ENCODE measurements at places on chromosomes 2 and 18. TPM values are rescaled to one million over a fixed set of nuclear protein-coding genes. Genes with fewer than 3 reads are reported as not detected.

Gene MYO7B
- polyA plus RNA-seq = 0.17 TPM

Gene DNAH6
- polyA plus RNA-seq = not detected

Gene POTEI
- 0.10 TPM for polyA plus RNA-seq

Gene SP100
- 33.7 TPM for polyA plus RNA-seq

Gene ZNF521
- 111 TPM for polyA plus RNA-seq

Gene DLGAP1
- not detected for polyA plus RNA-seq

Gene PSMD14
- 36.4 TPM for polyA plus RNA-seq

Gene CXXC1
- 128 TPM for polyA plus RNA-seq

Gene LPIN2
- 14.7 TPM for polyA plus RNA-seq

Gene ANKRD62
- polyA plus RNA-seq = not detected

Gene IL1F10
- polyA plus RNA-seq = not detected

Gene ATL2
- polyA plus RNA-seq = 14.9 TPM

Gene ZFAND2B
- polyA plus RNA-seq = 52.0 TPM

DNA sequence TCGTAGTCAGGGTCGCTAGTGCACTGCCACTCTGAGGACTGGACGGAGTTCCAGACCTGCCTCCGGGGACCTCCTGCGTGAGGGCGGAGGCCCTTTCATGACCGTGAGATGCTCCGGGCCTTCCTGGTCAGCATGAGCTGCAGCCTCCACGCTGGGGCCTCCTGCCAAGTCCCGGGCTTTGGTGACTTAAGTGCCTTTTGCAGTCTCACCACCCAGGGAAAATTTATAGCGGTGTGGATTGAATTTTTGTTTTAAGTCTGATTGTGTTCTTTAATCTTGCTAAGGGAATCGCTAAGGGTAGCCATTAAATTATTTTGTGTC is 33.6 kb downstream of the CHRNA1 start:
- DNase-seq = no peak

DNA sequence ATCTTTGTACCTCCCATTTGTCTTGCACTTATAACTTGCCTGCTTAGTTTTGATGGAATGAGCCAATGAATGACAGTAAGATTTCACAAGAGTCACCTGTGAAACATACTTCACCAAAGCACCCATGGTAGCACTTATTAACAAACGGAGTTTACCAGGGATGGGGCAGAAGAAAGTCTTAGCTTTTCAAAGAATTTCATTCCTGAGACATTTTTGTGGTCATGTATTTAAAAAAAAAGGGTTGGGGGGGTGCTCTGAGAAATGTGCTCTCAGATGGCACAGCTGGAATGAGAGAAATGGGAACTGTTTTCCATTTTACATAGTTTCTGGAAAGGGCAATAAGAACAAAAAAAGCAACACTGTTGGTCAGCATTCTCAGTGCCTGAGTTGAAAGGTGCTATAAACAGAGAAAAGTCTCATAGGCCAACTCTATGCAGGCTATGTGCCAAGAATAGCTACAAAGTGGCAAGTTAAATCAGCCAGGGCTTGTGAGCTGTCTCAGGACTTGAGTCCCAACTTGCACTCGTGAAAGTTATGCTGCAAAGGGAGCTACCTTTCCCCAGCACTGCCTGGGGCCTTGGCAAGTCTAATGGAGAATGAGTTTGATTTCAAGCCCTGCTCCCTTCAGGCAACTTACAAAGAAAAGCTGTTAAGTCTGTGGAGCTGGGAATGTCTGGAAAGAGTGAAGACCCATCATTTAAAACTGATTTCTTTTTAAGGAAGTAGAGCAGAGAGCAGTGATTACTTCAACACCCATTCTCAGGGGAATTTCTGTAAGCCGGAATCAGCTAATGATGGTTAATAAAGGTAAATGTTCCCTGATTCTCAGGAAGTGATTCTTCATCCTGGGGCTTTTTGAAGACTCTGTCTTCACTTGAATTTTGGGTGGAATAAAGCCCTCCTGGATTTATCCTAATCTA is 170.6 kb downstream of the SLC8A1 start:
- DNase-seq = peak; percentile 11

- DNase-seq = no peak
Observed at GRCh38 chr2:100419915-100420314, 2.4 kb upstream of the CHST10 start.

DNA sequence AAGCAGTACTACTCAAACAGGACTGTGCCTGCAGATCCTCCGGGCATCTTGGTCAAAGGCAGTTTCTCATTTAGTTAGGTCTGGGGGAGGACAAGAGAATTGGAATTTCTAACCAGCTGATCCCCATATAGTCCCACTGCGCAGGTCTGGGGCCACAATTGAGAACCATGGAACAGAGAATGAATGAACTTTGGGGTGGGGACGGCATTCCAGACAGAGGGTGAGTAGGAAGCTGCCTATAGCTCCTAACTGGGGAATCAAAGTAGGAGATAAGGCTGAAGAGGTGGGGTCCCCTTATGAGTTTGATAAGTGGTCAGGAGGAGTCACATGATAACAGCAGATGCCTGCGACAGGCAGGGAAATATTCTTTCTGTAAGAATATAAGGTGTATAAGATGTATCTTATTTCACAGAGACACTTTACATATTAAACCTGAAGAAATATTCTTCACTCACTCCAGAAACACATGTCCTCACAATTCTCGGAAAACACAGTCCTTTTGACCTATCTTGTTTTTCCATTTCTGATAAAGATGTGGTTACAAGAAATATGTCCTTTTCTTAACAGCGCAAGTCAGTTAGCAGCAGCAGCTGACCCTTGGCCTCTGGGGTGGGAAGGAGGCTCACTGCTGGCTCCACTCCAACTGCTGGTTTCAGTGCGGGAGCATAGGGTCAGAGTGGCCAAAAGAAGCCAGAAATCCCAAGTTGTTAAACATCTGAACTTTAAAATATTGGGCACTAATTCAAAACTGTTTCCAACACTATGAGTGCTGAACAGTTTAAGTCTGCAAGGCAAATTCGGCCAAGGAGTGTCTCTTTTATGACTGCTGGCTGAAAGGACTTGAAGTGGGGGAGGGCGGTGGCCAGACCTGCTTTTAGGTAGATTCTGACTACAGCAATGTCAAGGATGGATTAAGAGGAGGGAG is 12.6 kb upstream of the TMEM214 start:
- peak; percentile 39 for DNase-seq

DNA sequence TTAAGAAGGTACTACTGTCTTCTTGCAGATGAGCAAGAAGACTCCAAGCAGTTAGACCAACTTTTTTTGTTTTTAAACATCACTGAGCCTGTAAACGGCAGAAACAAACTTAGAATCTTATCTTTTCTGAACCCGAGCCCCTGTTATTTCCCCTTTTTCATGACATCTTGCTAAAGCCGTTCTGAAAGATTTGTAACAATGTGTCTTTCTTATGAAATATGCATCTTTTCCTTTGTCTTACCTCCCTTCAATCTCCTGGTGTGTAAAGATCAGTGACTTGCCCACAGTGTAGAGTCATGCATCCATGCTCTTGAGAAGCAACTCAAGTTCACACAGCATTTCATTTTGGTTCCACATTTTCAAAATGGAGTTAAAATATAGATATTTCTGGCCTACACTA is 288.8 kb upstream of the CELF4 start:
- no peak for DNase-seq

- DNase-seq = no peak
Observed at GRCh38 chr2:146701183-146701582, 1143.6 kb upstream of the ACVR2A start.

- DNase-seq = no peak
Observed at GRCh38 chr2:24276349-24276899, 83.9 kb downstream of the ITSN2 start.

- no peak for DNase-seq
Observed at GRCh38 chr2:119354860-119355259, 11.8 kb downstream of the C2orf76 start.

- DNase-seq = no peak
Observed at GRCh38 chr18:36697905-36698304, 130.9 kb downstream of the TPGS2 start.

- DNase-seq = no peak
Observed at GRCh38 chr2:174945601-174946260, 59.5 kb downstream of the CHN1 start.

DNA sequence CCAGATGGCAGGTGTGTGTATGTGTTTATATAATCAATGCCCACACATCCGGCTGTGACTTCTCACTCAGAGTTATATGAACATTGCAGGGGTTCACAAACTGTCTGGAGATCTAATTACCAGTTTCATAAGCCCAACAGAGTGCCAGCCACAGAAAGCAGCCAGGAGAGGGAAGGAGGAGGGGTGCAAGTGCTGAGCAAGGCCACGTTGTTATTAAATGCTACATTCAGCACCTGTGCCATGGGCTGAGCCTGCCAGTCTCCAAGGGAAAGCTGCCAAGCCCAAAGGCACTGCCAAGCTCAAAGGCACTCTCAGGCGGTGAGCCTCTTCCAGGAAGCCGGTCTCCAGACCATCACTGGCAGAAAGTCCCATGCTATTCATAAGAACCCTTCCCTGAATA is 17.4 kb downstream of the XDH start:
- DNase-seq = no peak

DNA sequence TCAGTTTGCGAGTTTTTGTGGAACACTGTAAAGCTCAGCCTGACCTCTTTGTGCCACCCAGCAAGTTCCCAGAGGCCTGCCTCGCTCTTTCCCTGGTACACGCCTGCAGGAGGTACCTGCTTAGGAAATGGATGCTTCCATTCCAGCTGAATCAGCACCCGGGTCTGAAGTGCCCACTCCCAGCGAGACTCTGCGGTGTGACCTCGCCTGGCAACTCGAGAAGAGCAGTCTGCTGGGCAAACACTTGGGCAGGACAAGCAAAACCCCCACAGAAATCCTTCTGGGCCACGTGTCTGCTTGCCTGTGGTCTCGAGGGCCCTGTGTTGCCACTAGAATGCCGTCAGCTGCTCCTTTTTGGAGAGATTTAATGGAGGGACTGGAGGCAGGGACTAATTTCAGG is 127.6 kb downstream of the MAPK4 start:
- no peak for DNase-seq

DNA sequence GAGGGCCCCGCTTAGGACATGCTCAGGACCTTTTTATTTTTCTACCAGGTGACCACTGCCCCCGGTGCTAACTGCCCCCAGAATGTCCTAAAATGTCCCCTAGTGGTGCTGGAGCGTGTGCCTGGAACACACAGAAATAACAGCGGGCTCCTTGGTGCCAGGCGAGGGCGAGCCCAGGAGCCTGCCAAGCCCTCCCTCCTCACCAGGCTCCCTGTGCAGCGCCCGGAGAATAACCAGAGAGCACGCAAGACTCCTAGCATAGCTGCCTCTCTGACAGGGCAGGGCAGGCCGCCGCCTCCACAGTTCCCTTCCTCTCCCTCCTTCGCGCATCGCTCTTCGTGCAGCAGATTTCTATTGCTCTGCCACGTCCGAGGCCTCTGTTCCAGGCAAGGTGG is 84.3 kb upstream of the ZNF516 start:
- DNase-seq = no peak

- DNase-seq = no peak
Observed at GRCh38 chr18:51150113-51150700, 47.3 kb downstream of the MEX3C start.

DNA sequence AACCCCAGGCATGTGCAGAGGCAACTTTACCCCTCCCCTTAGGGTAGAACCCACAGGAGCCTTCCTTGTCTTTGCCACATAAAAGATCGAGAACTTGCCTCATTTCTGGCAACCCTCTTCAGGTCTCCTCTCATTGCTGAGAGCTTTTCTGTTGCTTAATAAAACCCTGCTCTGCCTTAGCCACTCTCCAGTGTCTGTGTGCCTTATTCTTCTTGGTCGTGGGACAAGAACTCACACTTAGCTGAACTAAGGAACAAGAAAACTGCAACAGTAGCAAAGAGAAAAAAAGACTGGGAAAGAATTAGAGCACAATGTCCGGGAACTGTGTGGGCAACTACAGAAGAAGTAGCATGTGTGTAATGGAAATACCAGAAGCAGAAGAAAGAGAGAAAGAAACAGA is 56.2 kb upstream of the SMIM21 start:
- DNase-seq = no peak

- DNase-seq = peak; percentile 85
Observed at GRCh38 chr18:25503567-25504081, 151.7 kb upstream of the ZNF521 start.

GRCh38 chr2:229089776-229090175 is 181.3 kb downstream of the PID1 start:
- DNase-seq = no peak

DNA sequence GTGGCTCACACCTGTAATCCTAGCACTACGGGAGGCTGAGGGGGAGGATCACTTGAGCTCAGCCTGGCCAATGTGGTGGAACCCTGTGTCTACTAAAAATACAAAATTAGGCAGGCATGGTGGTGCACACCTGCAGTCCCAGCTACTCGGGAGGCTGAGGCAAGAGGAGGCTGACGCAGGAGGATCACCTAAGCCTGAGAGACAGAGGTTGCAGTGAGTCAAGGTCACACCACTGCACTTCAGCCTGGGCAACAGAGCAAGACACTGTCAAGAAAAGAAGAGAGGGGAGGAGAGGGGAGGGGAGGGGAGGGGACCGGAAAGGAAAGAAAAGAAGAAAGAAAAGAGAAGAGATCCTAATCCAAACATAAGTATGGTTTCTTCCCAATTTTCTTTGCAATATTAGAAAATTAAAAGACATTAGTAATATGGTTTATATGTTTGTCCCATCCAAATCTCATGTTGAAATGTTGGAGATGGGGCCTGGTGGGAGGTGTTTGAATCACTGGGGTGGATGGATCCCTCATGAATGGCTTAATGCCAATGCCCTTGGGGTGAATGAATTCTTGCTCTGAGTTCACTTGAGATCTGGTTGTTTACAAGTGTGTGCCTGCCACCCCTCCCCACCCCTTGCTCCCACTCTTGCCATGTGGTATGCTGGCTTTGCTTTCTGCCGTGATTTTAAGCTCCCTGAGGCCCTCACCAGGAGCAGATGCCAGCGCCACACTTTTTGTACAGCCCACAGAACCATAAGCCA is 50.7 kb downstream of the TRIP12 start:
- DNase-seq = no peak

DNA sequence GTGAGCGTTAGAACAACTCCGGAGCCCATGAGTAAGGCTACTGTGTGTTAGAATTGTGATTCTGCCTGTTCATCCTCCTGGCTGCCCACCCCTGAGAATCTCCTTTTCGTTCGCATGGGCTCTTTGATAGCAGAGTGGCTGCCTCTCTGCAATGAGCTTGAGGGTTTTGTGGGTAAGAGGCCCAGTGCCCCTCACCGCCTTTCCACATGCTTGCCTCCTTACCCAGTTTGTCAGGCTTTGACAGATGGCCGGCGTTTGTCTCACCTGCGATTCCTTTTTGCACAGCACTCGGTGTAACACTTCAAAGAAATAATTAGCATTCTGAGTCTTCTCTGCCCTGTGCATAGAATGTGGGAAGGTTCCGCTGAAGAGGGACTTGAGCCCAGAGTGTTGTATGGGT is 138.0 kb downstream of the RHBDD1 start:
- no peak for DNase-seq

- no peak for DNase-seq
Observed at GRCh38 chr2:68747413-68747812, 12.8 kb downstream of the ARHGAP25 start.

GRCh38 chr2:235390816-235391194 is 103.0 kb upstream of the AGAP1 start:
- DNase-seq = no peak

All from endothelial cell of umbilical vein (primary cell).